CD4-positive, alpha-beta memory T cell (primary cell): ENCODE measurements at places on chromosomes 1 and 21.

DNA sequence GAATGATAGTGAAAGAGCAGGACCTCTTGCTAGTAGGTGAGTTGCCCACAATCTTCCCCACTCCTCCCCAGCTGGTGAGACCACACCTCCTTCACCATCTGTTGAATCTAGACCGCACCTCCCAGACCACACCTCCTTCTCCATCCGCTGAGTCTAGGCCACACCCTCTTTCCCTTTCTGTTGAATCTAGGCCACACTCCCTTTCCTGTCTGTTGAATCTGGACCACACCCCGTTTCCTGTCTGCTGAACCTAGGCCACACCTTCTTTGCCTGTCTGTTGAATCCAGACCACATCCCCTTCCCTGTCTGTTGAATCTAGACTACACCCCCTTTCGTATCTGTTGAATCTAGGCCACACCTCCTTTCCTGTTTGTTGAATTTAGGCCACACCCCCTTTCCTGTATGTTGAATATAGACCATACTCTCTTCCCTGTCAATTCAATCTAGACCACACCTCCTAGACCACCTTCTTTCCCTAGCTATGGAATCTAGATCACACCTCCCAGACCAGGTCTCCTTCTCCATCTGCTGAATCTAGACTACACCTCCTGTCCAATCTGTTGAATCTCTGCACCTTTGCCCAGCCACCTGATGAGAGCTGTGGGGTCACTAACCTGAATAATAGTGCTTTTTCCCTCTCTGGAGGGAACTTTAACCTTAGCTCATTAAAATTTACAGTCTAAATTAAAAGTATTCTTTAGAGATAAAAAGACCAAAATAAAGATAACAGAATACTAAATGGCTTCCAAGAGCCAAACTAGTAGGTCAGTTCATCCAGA lies 116.3 kb downstream of the DAB1 start:
- peak; percentile 94 for DNase-seq

- no peak for DNase-seq
These were observed 31.2 kb downstream of the KCNA10 start for GRCh38 chr1:110487726-110488125.

- DNase-seq: no peak
These were observed 3.2 kb upstream of the ARPC5 start for GRCh38 chr1:183638649-183639387.

DNA sequence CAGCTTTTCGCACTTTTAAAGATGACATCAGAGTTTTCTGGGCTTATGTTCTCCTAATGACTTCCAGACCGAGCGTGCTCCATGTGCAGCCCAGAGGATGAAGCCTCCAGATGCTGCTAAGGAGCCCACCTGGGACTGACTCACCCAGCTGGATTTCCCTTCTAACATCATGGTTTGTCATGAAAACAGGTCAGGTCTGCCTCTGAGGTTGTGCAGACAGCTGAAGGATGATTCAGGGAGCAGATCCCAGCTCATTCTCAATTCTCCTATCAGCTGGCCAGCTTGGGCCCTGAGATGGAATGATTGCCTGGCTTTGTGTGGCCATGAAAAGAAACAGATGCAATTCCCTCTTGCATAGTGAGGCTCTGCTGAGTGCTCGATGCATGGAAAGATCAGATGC lies 123.9 kb upstream of the DUSP10 start:
- no peak for DNase-seq

DNA sequence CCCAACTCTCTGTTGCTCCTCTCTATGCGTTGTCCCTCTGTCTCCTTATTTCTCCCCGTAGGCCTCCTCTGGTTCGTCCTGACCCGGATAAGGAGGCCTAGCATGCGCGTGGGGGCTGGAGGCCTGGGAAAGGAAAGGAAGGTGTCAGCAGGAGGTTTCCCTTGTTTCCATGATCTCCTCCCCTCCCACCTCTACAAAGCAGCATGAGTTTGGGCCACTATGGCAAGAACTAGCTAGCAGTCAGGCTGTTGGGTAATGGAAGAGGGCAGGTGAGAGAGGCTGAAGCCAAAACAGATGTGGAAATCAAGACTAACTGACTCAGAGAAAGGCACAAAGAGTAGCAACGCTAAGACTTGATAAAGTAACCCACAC lies 687 bp upstream of the SEMA6C start:
- no peak for DNase-seq

DNA sequence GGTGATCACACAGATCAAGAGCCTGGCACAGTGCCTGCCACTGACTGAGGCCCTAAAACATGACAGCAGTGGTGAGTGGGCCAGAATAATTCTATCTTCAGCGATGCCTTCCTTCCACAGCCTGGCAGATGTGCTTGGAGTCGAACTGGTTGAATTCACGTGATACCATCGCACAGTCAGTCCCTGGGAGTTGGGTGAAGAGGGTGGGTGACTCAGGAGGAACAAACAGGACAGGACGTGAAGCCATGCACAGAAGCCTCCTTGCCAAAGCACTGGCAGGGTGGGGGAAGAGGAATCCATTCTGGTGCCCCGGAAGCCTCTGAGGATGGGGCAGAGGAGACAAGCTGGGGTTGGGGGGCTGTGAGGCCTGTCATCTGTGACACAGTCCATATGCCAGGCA lies 80.3 kb upstream of the WNT4 start:
- DNase-seq: no peak

- no peak for DNase-seq
These were observed 4.6 kb downstream of the MTARC1 start for GRCh38 chr1:220791285-220791684.

GRCh38 chr1:39818482-39818881 lies 29.8 kb upstream of the BMP8B start:
- DNase-seq: no peak

DNA sequence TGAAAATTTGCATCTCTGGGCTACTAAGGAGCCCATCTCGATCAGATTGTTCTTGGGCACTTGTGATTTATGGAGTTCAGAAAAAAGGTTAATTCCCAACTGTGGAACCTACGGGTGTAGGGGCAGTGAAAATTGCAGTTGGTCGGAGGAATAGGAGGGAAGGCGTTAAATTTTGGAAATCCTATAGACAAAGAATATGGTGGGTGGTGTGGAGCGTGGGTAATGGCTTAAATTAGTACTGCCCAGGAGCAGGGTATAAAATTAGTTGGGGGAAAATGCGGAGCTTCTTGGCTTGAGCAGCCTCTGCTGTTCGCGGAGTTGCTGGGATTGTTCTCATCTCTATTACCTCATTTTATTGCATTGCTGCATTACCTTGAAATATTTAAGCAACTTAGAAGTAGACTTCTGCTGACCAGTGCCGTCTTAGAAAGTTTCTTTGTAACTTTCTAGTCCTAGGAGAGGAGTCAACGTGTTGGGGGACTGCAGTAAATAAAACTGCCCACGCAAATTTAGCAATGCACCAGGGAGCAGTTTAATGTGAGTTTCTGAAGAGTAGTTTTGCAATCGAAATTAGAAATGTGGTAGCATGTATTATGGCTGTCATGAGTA lies 514 bp downstream of the S1PR1 start:
- peak; percentile 34 for DNase-seq

DNA sequence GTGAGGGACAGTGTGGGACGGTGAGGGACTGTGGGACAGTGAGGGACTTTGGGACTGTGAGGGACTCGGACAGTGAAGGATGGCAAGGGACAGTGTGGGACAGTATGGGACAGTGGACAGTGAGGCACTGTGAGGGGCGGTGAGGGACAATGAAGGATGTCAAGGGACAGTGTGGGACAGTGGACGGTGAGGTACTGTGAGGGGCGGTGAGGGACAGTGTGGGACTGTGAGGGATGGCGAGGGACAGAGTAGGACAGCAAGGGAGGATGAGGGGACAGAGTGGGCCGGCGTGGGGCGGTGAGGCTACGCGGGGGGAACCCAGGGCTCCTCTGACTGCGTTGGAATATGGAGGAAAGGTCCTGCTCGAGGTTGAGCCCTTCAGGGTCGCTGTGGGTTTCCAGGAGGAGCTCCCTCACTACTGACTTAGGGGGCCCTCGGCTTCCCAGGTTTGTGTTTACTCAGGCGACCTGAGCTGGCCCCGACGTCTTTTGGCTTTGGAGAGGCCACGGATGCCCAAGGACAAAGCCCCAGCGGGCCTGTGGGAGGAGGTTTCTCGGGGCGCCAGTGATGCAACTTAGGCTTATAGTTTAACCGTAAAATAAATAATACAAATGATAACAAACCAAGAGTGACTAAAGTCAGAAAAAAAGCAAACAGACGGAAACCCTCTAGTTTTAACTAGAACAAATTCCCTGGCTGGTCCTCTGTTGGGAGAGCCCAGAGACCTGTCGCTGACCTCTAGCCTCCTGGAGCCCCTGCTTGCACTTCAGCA lies 1.1 kb upstream of the ERRFI1 start:
- no peak for DNase-seq

DNA sequence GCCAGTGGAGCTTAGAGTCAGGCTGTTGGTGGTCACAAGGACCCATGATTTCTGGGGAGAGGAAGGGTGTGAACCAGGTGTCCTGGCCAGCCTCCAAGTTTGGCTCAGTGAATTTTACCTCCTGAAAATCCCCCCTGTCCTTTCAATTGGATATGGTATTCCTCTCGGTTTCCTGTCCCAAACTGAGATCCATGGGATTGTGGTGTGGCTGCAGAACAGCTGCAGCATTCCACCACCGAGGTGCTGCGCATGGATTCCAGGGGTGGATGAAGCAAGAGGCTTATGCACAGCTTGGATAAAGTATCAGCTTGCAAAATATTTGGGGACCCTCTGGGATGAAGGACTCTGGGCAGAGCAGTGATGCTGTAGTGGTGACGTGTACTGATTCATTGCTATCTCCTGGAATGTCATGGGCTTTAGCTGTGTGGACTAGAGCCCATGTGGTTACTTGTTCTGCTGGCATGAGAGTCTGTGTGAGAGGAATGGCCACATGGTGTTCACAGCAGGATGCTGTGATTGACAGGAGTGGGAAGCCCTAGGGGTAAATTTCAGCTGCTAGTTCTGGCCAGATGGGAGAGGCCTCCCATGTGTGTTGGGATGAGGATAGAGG lies 148.7 kb upstream of the SPAG17 start:
- no peak for DNase-seq

DNA sequence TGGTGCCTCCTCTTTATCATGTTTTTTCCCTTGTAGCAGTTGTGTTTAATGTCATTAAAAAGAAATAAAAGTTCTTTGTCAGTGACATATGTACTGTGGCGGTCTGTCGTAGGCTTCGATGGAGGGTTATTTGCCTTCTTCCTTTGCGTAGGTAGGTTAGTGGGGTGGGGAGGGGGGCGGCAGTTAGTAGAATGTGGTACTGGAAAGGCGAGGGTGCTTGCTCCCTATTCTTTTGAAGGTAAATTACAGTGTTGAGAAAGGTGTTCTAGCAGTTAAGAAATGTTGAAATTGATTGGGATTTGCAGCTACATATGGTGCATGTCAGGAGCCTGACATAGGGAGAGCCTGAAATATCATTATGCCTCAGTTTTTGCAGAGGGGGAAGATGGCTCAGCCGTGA lies 11.9 kb downstream of the FNDC5 start:
- no peak for DNase-seq

DNA sequence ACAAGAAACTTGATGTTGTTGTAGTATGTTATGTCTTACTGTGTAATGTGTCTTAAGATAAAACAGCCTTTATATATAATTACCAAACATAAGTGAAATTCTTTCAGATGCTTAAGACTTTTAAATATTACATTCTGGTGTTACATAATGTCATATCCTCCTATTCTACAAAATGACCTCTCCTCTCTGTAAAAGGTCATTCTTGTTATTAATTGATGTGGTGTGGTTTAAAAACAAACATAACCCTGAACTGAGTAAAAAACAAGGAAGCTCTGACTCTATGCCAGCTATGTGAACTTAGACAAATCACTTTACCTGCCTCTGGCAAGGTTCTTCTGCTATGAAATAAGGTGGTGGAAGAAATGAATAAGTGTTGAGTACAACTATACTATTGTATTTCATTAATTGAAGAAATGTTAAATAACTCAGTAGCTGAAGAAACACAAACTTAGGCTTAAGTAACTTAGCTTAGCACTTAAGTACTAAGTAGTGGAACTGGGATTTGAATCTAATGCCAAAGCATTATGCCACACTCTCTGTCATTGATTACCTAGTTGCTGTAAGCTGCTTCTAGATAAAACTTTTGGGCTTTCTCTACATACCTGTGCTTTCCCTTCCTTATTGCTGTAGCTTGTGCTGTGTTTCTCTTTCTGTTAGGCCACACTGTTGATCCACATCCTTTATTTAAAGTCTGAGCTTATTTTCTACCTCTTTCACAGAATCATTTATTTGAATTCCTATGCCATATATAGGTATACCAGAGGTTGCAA lies 859 bp upstream of the ANGPTL1 start:
- no peak for DNase-seq

DNA sequence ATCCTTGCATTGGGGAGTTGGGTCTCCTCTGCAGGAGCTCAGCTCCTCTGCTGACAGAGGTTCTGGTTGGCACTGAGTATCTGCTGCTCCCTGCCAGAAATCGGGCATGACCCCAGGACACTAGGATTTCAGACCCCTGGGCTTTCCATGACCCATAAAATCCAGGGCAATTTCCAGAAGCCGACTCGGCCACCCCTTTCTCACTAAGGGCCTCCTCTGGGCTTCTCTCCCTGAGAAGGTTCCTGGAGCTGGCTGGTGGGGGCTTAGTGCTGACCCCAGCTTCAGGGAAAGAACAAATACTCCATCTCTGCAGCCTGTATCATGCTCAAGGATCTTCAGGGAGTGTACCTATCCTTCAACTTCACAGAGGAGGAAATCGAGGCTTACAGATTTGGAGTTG lies 603.4 kb downstream of the PTPRU start:
- DNase-seq: no peak

GRCh38 chr1:106979371-106979770 lies 77.1 kb upstream of the PRMT6 start:
- DNase-seq: no peak

DNA sequence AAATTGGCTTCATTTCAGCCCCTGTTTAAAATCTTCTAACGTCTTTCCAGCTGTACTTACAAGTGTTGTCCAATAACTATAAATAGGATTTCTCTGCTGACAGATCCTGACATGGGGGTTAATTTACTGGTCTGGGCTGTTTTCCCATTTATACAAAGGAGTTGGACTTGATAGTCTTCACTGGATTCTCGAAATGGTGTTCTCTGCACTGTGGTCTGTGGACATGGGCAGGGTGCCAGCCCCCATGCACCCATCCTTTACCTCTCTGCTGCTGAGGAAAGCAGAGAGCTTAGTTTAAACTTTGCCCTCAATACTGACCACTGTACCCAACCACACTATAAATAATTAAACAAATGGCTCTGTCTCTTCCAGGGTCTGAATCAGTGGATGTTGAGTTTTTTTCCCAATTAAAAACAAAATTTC lies 5.2 kb downstream of the DIO1 start:
- DNase-seq: no peak

GRCh38 chr1:36890776-36891175 lies 143.5 kb downstream of the GRIK3 start:
- no peak for DNase-seq

- DNase-seq: no peak
These were observed 522.6 kb downstream of the PTPRU start for GRCh38 chr1:29758781-29759499.

DNA sequence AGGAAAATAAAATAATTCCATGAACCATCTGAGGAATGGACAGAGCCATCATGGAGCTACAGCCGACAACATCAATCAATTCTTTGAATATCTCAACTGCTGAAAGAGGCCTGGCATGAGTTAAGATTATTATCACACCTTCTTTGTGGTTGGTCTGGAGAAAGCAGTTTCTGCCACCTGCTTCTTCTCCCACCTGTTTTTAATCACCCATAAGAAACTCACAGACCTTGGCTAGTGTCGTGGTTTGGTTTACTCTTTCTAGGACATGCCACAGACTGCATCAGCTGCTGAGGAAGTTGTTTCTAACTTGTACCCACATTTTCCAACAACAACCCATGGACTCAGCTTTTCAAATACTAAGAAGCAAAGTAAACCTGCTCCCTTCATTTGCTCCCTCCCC lies 65.6 kb downstream of the NTPCR start:
- no peak for DNase-seq

GRCh38 chr1:3355089-3355488 lies 99.4 kb upstream of the ARHGEF16 start:
- no peak for DNase-seq
